ENCODE measurements at places on chromosomes 3 and 15. TPM values are rescaled to one million over a fixed set of nuclear protein-coding genes. Genes with fewer than 3 reads are reported as not detected.

Gene SEMA3G
- total RNA-seq: 30.9 TPM

DNA sequence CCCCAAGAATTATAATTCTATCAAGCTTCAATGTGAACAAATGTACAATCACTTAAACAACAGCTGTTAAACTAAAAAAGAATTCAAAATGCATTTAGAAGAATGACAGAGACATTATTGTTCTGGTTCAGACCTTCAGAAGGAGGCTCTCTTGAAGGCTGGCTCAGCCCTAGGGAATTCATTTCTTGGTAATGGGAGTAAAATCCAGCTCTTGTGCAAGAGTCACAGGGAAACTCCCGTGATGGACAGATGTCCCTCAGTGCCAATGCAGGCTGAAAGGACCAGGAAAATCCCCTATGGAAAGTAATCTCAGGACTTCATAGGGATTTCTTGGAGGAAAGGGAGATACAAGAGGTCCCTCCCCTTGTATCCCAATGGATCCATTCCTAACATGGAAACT is 149.9 kb upstream of the STT3B start:
- DNase-seq: no peak

Gene CCR2
- not detected for total RNA-seq

Gene KLF15
- 5.6 TPM for total RNA-seq

Gene SLC22A14
- total RNA-seq: 0.17 TPM

DNA sequence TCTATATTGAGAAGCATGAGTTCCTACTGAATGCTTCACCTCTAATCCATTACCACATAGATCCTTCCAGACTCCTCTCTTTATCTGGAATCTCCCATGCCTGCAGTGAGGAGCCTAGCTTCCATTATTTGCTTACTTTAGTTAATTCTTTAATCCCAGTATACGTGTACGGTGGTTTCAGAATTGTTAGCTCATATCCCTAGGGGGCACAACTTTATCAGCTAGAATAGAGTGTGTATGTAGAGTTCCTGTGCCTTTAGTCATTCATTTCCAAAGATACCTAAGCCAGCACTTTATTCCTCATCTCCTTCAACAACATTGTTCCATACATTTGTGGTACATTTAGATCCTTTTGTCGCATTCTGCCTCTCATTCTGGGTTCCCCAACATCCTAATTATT is 226.0 kb downstream of the TJP1 start:
- no peak for DNase-seq

Gene SERPINI2
- total RNA-seq: not detected

Gene MAGEL2
- total RNA-seq: under 0.01 TPM

DNA sequence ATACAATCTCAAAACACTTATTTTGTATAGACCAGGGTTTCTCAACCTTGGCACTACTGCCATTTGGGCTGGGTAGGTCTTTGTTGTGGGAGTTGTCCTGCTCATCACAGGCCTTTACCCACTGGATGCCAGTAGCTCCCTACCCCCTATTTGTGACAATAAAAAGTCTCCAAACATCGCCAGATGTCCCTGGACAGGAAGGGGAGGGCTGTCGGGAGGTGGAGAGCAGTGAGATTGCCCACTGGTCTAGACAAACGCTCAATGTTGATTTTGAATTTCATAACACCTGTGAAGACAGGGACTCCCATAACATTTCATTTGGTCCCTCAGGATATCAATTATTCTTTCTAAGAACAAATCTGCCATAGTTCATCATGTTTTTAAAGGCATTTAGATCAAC is 151.7 kb upstream of the PTPRG start:
- DNase-seq: no peak

GRCh38 chr15:67180514-67181191 is 73.8 kb downstream of the AAGAB start:
- DNase-seq: no peak

Gene ARHGAP31
- total RNA-seq: 64.1 TPM

DNA sequence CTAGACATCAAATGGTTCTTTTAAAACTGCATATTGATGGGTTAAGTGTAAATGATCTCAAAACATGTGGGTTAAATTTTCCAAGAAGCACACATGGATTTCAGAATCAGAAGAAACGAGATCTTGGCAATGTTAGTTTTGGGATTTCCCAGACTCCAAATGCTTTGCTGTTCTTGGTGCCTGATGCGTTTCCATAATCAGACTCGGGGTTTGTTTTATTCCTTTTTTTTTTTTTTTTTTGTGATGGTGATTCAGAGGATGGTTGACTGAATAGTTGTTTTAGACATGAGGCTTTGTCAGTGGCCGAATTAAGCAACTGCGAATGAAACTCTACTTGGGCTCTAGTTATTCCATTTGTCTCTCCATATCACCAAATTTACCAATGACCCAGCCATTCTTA is 52.2 kb upstream of the FAM98B start:
- DNase-seq: no peak

Gene STRIT1
- not detected for total RNA-seq

DNA sequence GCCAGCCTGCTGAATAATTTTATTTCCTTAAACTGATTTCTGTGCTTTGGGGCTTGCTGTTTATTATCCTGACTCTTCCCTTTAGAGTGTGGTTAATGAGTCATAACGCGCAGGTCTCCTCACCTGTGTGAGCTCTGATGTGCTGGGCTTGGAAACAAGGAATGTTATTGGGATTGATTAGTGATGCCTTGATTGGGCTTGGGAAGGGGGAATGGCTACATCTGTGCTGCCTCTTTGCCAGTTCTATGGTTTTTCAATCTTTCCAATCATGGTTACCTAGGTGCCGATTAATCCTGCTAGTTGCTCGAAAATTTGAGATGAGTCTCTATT is 161.0 kb downstream of the THSD4 start:
- DNase-seq: no peak

DNA sequence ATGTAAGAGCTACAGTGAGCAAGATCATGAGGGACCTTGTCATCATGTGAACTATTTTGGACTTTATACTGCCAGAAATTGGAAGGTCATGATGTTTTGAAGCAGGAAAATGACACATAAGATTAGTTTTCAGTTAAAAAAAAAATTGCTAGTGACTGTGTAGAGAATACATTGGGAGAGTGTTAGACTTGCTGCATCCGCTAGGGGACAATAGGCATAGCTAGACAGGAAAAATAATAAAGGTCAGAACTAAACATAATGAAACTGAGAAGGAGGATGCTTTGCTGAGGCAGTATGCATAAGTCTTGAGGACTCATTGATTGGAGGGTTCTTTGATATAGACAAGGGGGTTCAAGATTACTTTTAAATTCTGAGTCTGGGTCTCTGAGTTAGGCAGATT is 275.8 kb upstream of the KCNH8 start:
- DNase-seq: no peak

- DNase-seq: no peak
Observed at GRCh38 chr15:85551221-85551832, 170.9 kb downstream of the AKAP13 start.

DNA sequence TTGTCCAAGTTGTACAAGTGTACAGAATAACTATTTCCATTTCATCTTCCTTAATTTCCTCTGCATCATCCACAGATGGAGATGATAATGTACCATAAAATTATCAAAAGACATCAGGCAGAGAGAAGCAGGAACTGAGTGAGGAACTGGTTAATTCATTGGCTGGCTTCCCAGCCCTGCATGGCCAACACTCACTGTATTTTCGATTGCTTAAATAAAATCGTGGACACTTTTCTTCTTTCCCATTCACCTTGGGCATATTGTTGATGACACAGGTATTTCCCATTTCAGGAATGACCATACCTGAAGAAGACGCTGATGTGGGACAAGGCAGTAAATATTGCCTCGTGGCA is 144.2 kb upstream of the ABHD17C start:
- DNase-seq: no peak

Gene MYRIP
- total RNA-seq: 30.0 TPM

DNA sequence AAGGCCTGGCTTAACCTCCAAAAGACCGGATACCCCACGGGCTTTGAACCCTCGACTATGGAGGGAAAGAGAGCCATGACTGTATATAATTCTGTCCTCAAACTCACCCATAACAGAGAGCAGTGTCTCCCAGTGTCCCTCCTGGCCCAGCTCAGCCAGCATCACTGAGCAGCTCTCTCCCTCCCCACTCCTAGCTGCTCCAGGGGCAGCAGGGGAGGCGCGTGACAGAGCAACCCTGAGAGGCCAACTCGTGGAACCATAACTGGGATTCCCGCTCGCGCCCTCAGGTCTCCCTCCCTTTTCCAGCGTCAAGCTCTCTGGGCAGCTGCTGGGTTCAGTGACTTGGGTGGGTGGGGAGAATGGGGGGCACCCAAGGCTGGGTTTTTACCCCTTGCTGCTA is 561 bp upstream of the CPLX3 start:
- DNase-seq: no peak

- no peak for DNase-seq
Observed at GRCh38 chr3:197539651-197540051, 16.1 kb downstream of the BDH1 start.

Gene HERC2
- total RNA-seq: 102 TPM

DNA sequence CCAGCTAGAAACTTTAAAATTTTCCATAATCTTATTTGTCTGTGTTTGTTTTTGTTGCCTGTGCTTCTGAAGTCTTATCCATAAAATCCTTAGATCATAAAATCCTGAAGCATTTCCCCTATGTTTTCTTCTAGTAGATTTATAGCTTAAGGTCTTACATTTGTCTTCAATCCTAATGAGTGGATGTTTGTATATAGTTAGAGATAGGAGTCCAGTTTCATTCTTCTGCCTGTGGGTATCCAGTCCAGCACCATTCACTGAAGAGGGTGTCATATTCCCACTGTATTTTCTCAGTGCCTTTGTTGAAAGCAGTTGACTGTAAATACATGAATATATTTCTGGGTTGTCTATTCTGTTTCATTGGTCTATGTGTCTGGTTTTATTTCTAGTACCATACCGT is 44.8 kb upstream of the SPSB4 start:
- no peak for DNase-seq

- no peak for DNase-seq
Observed at GRCh38 chr15:80202641-80203360, 49.2 kb downstream of the CTXND1 start.

All from dermis blood vessel endothelial cell (primary cell).